ENCODE measurements at places on chromosomes 4 and X.

GRCh38 chrX:137290011-137290410 is 256.2 kb upstream of the GPR101 start:
- DNase-seq: no peak

- no peak for DNase-seq
Observed at GRCh38 chr4:110508827-110509710, 33.1 kb downstream of the ENPEP start.

GRCh38 chrX:30706216-30706775 is 53.1 kb downstream of the GK start:
- no peak for DNase-seq

DNA sequence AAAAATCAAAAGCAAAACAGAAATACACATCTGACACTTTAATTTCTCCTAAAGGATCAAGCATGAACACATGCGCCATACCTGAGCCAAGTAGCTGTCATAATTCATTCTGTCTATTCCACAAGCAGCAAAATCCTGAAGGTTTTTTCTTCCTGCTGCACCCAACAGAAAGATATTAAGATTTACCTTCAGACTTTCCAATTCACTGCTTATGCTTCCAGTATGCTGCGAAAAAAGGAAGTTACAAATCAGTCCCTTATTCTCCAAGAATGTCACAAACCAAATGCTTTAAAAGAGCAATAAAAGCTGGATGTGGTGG is 29.2 kb upstream of the FGFBP2 start:
- no peak for DNase-seq

DNA sequence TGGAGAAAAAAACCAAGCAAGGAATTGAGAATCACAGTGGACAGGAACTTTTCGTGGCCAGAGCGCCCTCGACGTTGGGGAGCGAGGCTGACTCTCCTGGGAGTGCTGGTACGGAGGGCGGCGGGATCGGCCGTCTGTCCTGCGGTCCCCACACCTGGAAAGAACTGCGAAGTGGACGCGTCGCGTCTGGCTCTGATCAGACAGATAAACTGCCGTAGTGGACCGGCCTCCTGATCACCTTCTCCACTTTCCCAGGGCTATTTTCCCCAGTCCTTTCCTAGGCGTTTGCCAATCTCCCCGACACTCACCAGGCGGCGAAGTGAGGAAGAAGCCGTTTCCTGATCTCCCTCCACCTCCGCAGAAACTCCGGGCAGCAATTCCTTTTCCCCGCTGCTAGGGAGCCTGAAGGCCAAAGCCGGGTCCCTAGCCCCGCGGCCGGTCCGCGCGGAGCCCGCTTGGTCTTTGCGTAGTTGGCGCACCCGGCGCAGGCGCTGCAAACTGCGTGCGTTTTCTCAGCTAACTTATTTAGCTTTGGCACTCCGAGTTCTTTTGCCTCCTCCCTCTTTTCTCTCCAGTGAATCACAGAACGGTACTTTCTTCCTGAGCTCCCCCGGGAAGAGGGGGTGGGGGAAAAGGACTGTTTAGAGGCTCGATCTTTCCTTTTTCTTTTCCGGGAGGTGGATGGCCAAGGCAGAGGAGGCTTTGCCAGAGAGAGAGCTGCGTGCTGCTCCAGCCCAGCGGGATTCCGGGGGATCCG is at the start of gene ARSJ:
Gene ARSJ (minus strand): TSS at position 500 of the 757 bp plus-strand sequence. CDS start 813 bp downstream, outside the sequence.
- peak; percentile 78 for DNase-seq

GRCh38 chrX:104253567-104254441 is 929 bp downstream of the ESX1 start:
- no peak for DNase-seq

- DNase-seq: no peak
Observed at GRCh38 chrX:45513042-45513441, 312.4 kb upstream of the DIPK2B start.

DNA sequence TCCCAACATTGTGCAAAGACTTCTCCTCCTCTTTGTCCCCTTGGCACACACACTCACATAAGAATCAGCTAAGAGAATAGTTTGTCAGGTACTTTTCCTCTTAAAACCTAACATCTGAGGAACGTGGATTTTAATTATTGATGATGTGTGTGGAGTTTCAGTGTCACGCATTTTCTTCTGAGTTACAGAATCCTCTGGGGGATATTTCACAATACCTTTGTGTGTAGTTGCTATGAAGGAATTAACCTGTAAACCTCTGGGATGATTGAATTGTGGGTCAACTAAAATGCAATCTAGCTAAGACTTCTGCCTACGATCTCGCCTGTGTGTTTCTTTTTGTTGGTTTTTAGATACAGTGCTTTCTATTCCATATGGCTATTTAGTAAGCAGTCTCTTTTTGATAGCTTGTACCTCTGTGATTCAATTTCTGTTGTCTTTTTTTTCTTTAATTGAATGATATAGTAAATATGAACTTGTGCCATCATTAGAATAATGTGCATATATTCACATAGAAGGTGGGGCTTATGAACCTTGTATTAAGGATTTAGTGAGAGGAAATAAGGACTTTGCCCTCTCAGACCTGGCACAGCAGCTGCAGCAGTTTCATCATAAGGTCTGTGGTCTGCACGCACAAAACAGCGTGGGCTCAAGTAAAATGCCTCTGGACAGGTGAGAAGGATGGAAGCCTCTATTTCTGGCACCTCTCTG is 99.2 kb downstream of the TSPAN7 start:
- DNase-seq: no peak

GRCh38 chr4:88216395-88216794 is 58.0 kb upstream of the ABCG2 start:
- no peak for DNase-seq

Measured in NCI-H226 (cell line).